ENCODE measurements at places on chromosomes 1 and 21.

DNA sequence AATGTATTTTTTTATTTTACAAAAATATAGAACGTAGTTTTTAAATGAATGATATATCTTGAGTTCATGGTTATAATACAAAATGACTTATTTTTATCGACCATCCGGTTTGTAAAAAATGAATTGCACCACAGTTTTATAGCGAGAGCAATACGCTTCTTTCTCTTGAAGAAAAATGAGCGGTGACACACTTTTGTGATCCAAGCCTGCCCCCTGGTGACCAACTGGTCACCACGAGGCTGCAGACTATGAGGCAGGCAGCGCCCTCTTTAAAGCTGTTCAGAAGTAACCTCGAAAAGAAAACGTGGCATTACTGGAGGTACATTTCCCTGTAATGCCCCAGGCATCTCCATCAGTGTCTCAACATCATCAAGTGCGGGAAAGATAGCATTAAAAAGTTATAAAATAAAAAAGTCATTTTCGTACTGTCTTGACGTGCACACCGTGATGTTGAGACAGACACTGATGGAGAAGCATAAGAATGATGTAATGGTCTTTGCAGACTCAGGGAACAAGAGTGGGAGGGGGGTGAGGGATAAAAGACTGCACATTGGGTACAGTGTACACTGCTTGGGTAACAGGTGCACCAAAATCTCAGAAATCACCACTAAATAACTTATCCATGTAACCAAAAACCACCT, 734.2 kb upstream of the ADAMTS5 start:
- H3K27me3 ChIP-seq = no peaks in the 10 kb centered on the region

DNA sequence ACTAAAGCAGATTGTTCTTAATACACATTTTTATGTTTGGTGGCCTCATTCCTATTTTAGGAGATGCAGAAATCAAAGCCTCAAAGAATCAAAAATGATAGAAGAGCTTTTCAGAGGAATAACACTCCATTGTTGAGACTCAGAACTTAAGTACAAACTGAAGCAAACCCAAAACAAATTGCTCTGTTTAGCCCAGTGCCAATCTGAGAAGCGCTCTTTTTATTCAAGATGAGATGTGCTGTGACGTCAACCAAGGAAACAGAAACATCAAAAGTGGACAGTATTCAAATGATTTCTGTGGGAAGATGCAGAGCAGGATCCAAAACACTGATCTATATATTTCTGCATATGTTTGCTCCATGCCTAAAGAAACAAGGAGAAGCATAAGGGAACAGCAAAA, 18.0 kb downstream of the COLGALT2 start:
- DNase-seq = no peak
- H3K27me3 ChIP-seq = no peaks in the 10 kb centered on the region
- no peaks in the 10 kb centered on the region for H3K4me1 ChIP-seq
- no peak overlapping the region for H3K27ac ChIP-seq
- H3K36me3 ChIP-seq = no peaks in the 10 kb centered on the region

DNA sequence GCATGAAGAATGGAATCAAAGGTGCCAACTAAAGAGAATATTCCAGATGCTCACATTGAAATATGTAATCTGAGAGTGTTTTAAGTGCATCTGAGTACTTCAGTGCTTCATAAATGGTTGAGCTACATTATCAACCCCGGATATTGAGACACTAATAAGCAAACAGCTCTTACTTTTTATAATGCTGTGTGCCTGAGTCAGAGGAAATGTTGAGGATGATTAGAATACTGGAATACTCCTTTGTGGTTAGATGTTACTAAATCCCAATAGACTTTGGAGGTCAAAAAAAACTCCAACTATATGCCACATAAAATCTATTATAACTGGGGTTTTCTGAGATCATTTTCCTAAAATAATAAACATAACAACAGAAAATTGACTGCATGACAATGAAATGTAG, 12.5 kb upstream of the KCNA3 start:
- no peaks in the 10 kb centered on the region for H3K27me3 ChIP-seq
- no peaks in the 10 kb centered on the region for H3K36me3 ChIP-seq
- DNase-seq = no peak
- no peak overlapping the region for H3K27ac ChIP-seq
- H3K4me3 ChIP-seq = no peak overlapping the region
- no peaks in the 10 kb centered on the region for H3K4me1 ChIP-seq

GRCh38 chr21:29504751-29505321, 206.1 kb downstream of the BACH1 start:
- no peak for DNase-seq
- no peaks in the 10 kb centered on the region for H3K36me3 ChIP-seq
- H3K4me1 ChIP-seq = no peaks in the 10 kb centered on the region
- H3K27me3 ChIP-seq = no peaks in the 10 kb centered on the region
- no peak overlapping the region for H3K27ac ChIP-seq
- H3K4me3 ChIP-seq = no peak overlapping the region

All from breast epithelium (tissue), 4 donors.